ENCODE measurements at places on chromosomes 7 and 10. TPM values are rescaled to one million over a fixed set of nuclear protein-coding genes. Genes with fewer than 3 reads are reported as not detected.

Gene CPEB3
- 3.9 TPM for polyA plus RNA-seq

DNA sequence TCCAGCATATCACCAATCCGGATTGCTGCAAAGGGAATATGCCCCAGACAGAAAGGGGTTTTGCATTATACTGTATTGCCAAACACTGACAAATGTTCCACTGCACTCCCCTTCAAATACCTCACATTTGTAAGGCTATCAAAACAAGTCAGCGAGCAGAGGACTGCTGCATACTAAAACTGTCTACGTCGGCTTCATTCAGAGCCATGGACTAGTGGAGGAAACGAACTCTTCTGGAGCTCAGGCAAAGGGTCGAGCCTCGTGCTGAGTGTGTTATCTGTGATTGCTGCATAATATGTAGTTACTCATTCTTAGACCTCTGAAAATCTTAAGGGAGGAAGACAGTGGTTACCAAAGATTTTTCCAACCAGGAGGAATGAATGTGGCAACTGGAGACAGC is 200.2 kb downstream of the DYNC1I1 start:
- no peak for DNase-seq

Gene EPO
- polyA plus RNA-seq = 0.38 TPM

Gene PCLO
- 10.8 TPM for polyA plus RNA-seq

DNA sequence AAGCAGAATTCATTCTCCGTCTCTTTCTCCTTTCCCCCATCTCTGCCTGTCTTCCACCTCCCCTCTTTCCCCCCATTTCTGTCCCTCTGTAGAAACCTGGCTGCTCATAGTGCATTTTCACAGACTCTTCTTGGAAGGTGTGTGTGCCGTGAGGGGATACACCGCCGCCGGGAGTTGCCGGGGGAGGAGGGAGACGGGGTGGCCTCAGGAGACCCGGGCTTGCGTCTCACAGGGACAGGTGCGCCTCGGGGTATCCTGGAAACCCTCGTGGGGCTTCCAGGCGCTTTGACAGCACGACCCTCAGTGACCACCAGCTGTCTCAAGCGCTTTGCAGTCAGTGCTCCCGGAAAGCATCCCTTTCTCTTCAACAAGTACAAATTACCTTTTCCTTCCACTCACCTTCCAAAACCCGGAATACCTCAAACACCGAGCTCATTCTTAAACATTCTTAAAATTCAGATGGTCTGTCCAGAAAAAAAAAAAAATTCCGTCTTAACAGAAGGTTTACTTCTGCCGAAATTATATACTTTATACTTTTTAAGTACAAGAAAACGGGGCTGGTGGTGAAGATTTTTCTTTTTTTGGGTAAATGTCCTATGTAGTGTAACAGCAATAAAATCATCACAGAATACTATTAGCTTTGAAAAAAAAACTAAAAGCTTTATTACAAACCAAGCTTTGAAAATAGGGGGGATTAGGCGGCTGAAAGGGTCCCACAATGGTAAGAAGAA is 8.2 kb downstream of the EMX2 start:
- no peak for DNase-seq

Gene CPVL
- 56.7 TPM for polyA plus RNA-seq

Gene PFKP
- polyA plus RNA-seq = 31.8 TPM

DNA sequence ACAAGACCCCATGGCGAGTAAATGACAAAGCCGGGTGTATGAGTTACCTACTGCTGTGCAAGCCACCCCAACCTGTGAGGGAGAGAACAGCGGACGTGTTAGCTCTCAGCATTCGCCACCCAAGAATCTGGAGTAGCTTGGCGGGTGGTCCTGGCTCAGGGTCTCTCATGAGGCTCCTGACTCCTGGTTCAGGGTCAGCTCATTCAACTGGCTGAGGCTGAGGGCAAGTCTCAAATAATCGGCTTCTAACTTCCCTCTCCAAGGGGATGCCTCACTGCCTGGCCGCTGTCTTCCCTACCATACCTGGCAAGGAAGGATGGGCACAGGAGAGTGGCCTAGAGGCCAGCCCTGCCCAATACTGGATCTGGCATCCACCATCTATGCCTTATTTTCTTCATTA is 94.2 kb downstream of the HTR5A start:
- no peak for DNase-seq

Gene TMEM176B
- 79.8 TPM for polyA plus RNA-seq

Gene BAMBI
- polyA plus RNA-seq = 42.2 TPM

GRCh38 chr7:37476428-37476827 is 27.8 kb upstream of the ELMO1 start:
- DNase-seq = no peak

Gene CLCN1
- polyA plus RNA-seq = 0.20 TPM

DNA sequence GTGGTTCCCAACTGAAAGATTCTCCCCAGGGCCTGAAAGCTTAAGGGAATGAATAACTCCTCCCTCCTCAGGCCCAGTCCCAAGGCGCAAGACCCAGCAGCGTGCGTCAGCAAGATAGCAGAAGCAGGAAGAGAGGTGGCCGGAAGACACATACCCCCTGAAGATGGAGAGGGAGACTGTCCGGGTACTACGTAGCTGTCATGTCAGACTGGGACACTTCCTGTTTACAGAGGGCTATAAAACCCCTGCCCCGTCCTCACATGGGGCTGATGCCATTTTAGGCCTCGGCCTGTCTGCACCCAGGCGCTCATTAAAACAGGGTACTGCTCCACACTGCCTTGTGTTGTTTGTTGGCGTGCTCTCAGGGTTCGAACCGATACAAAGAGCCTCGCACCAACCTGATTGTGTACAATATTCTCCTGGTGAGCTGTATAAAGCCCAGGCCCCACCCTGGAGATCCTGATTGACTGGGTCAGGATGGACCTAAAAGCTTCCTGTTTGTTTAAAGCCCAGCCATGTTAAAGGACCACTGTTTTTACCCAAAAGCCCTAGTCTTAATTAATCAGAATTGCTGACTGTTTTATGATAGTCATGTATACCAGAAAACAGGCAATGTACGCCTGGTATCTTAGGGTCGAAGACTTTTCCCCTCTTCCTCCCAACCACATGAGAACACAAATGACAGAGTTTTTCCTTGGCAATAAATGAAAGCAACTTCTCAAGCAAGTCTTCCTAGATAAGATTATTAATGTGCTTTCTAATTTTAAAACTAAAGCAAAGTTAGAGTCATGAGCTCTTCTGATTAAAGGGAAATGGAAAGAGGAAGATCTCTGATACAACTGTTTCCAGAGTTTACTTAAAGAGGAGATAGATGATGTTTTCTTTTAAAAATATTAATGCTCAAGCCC is 251.5 kb downstream of the DOCK4 start:
- peak; percentile 15 for DNase-seq

- DNase-seq = no peak
Observed at GRCh38 chr10:118911363-118911762, 118.2 kb upstream of the NANOS1 start.

DNA sequence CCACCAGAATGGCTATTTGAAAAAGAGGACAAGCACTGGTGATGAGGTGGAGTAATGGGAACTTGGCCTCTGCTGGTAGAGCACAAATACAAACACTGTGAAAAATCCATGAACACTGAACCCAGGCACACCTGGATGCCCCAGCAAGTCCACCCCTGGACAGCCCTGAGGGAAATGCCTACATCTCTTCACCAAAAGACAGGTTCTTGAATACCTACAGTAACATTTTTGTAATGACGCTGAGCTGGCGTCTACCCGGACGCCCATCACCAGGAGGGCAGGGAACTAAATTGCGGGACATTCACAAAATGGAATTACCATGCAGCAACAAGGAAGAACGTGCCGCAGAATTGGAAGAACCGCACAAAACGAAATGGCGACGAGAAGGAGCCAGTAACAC is 70.5 kb downstream of the GNA12 start:
- no peak for DNase-seq

GRCh38 chr10:99917963-99918825 is 91.6 kb downstream of the DNMBP start:
- DNase-seq = no peak

DNA sequence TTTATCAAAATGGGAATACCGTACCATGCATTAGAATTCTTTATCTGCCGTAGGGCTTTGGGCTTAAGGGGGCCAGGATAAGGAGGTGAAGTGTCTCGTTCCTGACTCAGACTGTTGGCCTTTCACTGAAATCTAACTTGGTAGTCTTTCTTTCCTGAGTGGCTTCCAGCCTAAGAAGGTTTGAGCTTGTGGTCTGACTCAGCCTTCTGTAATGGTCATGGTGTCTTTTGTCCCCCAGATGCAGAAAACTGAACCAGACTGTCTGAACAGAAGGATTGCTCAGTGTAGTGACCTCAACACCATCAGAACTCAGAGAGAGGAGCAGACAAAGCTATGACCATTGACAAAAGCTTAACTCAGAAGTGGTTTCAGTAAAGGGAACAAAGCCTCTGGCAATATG is 39.5 kb downstream of the WNT2 start:
- no peak for DNase-seq

GRCh38 chr10:20427821-20428220 is 469.3 kb downstream of the NEBL start:
- DNase-seq = no peak

Gene PNLIPRP2
- not detected for polyA plus RNA-seq

Gene H2BK1
- not detected for polyA plus RNA-seq

GRCh38 chr7:133230591-133231194 is 22.2 kb upstream of the EXOC4 start:
- no peak for DNase-seq

DNA sequence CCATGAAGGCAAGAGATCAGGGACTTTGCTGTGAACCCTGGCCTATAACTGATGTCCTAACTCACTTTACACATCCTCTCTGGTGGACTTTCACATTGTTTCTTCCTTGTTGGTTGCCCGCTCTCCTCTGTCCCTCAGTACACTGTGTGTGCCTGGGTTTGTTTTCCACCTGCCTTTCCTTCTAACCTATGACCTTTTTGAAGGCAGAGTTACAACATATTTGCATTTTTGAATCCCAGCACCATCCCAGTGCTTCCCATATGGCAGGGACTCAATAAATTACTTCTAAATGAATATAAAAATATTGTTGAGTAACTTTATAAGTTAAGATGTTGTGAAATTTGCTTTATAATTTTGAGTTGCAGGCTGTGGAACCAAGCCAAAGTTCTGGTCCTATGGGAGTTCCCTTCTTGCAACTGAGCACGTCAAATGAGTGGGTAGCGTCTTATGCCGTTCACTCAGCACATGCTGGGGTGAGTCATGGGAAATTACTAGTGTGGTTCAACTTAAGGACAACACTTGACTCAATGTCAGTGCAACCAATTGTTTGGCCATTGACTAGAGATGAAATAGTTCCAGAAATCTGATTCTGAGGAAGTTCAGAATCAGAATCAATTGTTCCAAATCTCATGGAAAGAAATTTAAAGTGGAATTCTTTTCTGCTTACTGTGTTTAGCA is 250.9 kb downstream of the TWIST1 start:
- no peak for DNase-seq

GRCh38 chr7:124552217-124552616 is 213.4 kb downstream of the GPR37 start:
- DNase-seq = no peak

Gene ADCYAP1R1
- polyA plus RNA-seq = 0.74 TPM

Gene MYH16
- 0.17 TPM for polyA plus RNA-seq

DNA sequence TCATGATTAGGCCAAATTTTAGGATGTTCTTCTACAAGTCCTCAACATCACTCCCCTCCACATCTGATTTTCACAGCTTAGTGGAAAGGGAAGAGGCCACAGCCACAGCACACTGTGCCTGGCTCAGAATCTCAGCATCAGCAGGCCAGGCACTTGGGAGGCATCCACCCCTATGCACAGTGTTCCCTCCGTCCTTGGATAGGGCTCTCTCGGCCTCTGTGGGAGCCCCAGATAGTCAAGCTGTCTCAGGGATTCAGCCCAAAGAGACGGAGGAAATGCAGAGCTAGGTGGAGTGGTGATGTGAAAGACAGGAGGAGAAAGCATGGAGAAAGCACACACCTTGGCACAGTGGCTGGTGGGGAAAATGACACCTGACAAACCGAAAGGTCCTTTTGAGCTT is 1.3 kb downstream of the RBP4 start:
- DNase-seq = no peak

GRCh38 chr7:137441451-137441850 is 97.9 kb upstream of the PTN start:
- no peak for DNase-seq

DNA sequence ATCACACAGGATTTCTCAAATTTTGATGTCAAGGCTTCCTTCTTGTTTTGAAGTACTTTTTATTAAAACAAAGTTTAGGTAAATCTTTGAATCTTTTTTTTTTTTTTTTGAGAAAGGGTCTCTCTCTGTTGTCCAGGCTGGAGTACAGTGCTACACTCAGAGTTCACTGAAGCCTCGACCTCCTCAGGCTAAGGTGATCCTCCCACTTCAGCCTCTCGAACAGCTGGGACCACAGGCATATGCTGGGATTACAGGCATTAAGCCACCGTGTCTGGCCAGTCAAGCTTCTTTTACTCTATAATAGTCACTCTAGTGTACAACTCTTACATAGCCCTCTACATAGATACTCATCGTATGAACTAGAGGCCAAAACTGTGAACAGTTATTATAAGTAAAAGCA is 3.4 kb downstream of the RUFY2 start:
- DNase-seq = no peak

DNA sequence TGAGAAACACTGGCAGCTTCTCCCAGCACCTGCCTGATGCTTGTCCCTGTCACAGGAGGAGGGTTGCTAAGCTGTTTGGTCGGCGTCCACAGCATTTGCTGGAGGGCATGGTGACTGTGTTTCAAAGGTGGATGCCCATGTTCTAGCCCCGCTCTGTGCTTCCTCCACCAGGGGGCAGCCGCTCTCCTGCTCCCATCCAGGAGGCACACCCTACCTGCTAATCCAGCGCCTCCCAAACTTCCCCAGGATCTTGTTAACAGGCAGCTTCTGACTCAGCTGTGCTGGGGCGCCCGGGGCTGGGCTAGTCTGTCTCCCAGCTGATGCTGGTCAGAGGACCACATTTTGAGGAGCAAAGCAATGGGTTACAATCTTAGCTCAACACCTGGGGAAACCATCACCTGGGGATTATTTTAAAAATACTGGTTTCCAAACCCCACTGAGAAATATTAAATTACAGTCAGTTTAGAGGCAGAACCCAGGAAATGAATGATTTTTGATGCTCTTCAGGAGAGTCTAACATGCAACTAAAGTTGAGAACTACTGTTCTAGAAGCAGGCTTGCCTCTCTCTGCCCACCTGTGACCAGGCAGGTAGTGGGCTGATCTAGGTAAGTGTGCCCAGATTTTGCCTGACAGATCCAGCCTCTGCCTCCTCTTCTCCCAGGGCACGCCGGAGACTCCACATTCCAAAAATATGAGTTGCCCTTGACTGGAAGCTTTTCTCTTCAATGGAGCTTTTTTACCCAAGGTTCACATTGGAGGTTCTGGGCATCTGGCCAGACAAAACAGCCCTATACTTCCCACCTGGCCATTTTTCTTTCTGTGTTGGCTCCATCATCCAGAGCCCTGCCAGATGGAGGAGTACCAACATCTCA is 92.7 kb upstream of the GPR26 start:
- DNase-seq = no peak

Gene DIP2C
- polyA plus RNA-seq = 20.7 TPM

- no peak for DNase-seq
Observed at GRCh38 chr7:130875-131780, 61.2 kb upstream of the FAM20C start.

DNA sequence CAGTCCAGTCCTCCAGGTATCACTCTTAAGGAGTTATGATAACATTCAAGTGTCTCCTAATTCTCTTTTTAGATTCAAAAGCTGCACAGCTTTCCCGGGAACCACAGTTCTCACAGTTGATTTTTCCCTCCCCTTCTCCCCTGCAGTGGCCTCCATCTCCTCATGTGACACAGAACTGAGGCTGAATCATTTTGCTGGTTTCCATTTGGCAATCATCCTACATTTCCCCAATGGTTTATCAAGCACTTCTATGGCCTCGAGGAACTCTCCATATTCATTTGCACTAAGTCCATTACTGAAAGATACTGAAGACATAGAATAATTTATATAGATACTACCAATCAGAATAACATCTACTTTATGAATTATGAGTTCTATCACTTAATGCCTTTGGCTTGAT is 484.9 kb downstream of the GPAM start:
- DNase-seq = no peak
